CD4-positive, alpha-beta memory T cell (primary cell): ENCODE measurements at places on chromosomes 7 and 10. TPM values are rescaled to one million over a fixed set of nuclear protein-coding genes. Genes with fewer than 3 reads are reported as not detected.
A peak's percentile ranks its signal among the peaks of the same experiment; 100 is the strongest.

DNA sequence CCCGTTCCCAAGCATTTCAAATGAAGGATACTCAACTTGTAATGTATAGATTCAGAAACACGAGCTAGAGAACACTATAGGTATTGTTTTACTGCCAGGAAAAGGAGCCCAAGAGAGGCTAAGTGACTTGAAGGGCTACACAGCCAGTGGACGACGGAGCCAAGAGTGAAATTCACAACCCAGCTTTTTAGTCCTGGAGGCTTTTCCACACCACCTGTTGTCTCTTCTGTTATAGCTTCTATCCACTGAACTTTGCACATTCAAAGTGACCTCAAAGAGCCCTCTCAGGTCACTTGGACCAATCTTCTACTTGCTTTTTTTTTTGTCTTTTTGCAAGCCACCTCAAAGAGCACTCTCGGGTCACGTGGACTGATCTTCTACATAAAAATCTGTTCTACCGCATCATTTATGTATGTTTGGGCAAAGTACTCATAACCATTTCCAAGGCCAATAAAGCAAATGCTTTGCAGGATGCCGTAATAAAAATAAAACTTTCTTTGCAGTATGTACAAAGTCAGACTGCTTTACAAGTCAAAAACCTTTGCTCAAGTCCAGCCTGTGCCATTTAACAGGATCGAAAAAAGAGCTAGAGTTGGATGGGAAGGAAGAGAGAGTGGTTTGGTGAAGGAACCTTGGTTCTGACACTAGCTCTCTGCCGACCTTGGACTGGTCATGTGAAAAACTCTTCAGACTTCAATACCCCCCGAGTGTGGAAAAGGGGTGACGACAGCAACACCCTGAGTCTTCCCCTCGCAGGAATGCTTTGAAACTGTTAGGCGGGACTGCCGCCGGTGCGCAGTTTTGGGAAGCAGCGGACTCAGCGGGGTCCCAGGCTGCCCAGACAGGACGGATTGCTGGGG, 821 bp downstream of the SLC35B4 start:
- peak; percentile 3 for DNase-seq

GRCh38 chr10:124595143-124595883, 133.7 kb downstream of the LHPP start:
- no peak for DNase-seq

DNA sequence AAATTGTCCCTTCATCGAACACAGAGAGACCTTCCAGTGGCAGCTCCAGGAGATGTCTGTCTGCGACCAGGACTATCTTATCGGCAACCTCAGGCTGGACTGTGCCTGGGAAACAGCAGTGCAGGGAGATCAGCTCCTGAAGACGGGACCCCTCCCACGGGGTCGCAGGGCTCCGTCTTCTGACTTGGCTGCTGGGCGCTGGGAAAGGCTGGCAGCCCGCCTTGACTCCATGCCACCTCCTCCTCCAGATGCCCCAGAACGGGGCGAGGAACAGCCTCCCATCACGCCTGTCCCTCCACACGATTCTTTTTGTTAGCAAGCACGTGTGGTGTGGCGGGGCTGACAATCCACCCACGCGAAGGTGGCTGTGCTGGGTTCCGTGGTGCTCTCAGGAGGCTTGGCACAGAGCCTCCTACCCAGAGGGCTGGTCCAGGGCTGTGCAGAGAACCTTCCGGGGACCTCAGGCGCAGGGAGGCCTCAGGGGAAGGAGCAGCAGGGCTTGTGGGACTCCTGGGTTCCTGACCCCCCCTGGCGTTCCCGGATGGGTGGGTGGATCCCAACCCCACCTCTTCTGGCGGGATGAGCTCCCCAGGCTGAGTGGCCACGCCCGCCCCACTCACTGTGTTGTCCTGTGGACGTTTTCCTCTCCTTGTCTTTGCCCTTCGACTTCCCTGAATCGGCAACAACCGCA, 47.6 kb upstream of the NKX6-2 start:
- no peak for DNase-seq

MYH16 gene
- total RNA-seq, result not detected

TMEM60 gene
- 18.3 TPM for total RNA-seq

GRCh38 chr10:5260828-5261227, 64.2 kb downstream of the AKR1C4 start:
- no peak for DNase-seq

LEP gene
- not detected for total RNA-seq

AFAP1L2 gene
- total RNA-seq, result 4.3 TPM

DNA sequence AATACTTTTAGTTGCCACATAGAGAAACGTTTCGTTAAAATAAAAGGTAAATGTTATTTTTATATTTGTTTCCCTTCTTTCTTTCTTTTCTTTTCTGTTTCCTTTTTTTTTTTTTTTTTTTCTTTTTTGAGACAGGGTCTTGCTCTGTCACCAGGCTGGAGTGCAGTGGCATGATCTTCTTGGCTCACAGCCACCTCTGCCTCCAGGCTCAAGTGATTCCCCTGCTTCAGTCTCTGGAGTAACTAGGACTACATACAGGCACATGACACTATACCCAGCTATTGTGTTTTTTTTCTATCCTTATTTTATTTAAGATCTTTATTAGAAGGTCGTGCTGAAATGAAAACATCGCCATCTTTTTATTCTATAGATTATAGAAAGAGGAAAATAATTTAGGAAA, 661.8 kb upstream of the MBL2 start:
- no peak for DNase-seq

DNA sequence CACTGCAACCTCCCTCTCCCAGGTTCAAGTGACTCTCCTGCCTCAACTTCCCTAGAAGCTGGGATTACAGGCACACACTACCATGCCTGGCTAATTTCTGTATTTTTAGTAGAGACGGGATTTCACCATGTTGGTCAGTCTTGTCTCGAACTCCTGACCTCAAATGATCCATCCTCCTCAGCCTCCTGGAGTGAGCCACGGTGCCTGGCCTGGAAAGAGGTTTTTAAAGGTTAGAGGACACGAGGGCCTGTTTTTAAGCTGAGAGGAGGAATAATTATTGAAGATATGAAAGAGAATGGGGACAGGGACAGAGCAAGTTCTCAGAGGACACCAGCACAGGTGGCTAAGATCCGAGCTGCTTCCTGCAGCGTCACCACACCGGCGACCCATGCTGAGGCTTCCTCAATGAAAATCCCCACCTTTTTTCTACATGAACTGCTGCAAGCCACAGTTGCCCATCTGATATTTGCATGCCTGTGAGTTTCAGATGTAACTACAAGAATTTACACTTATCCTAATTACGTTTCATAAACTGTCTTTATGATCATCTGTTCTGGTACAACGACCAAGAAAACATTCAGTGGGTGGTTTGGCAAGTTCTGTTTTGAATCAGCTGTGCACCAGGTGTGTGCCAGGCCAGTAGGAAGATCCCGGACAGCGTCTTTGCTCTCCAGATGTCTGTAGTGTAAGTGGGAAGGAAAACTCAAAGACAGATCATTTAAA, 76.0 kb downstream of the HIP1 start:
- no peak for DNase-seq

CADPS2 gene
- total RNA-seq, result not detected

DNA sequence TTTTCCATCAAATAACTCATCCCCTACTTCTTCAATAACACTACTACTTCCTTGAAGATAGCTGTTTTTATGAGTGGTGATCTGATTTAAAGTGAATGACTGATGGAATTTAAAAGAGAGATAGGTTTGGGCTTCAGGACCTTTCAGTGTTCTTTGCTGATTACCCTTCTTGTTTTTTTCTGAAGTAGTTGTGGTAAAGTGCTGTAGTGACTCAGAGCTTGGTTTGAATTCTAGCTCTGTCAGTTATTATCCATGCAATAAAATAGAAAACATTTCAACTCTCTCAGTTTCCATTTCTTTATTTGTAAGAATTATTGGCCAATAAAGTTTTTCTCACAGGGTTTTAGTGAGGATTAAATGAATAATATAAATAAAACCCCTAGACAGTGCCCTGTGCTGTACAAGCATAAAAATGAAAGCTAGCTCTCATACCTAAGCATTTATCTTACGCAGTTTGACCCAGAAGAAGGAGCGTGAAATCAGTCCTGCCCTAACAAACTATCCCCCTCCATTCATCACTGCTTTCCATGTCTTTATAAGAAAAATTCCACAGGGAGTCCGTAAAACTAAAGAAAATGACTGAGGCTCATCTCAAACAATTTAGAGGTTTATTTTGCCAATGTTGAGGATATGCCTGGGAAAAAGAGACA, 25.1 kb upstream of the AKAP9 start:
- no peak for DNase-seq

PRPS1L1 gene
- total RNA-seq, result not detected

TRIM4 gene
- 69.0 TPM for total RNA-seq

- DNase-seq, result no peak
Measured at GRCh38 chr7:99731638-99732374, 3.2 kb downstream of the CYP3A7 start.

DNA sequence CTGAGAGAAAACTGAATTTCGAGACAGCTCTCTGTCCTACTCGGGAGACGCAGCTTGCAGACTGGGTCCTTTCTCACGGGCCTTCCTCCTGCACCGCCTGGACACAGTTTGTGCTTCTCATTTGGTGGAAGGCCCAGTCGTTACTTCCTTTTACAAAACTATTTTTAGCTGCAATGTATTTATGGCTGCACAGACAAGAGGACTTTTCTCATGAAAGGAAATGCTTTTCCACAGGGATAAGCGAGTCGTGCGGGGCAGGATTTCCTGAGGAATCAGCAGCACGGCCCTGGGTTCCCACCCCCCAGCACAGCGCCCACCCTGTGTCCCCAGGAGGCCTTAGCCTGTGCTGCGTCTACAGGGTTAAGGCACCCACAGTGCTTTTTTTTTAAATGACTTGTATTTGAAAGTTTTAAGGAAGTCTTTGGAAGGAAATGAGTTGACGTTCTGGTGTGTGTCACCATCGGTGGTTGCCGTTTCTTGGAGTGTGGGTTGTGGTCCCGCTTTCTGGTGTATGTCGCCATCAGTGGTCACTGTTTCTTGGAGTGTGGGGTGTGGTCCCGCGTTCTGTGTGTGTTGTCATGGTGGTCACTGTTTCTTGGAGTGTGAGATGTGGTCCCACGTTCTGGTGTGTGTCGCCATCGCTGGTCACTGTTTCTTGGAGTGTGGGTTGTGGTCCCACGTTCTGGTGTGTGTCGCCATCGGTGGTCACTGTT, 50.9 kb downstream of the INPP5A start:
- DNase-seq, result no peak

GRCh38 chr7:4786015-4786414, 10.6 kb downstream of the AP5Z1 start:
- no peak for DNase-seq

DNA sequence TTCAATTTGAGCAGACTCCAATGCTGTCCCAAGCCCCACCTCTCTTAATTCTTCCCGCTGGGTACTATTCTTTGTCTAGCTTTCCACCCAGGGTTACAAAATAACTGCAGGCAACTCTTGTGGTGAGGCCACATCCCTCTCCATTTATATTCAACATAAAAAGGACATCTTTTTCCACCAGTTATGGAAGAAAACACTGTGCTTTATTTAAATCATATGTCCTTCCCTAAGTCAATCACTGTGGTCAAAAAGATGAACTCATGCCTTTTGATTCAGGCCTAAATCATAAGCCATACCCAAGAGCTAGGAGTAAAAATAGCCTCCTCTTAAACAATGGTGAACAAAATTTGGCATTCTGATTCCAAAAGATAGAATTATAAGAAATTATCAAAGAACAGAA, 386.0 kb downstream of the SEMA3D start:
- DNase-seq, result no peak

DNA sequence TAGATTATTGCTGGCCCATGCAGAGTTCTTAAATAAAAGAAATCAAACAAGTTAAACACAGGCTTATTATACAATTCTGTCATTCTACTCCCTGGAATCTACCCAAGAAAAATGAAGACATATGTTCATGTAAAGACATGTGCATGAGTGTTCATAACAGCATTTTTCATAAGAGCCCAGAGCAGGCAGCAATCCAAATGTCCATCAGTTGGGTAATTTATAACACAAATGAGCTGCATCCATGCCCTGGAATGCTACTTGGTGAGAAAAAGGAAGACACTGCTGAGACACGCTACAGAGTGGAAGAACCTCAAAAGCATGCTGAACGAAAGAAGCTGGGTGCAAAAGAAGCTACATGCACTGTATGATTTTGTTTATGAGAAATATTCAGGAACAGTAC, 342.6 kb downstream of the TCERG1L start:
- no peak for DNase-seq

MSS51 gene
- 6.2 TPM for total RNA-seq

DNA sequence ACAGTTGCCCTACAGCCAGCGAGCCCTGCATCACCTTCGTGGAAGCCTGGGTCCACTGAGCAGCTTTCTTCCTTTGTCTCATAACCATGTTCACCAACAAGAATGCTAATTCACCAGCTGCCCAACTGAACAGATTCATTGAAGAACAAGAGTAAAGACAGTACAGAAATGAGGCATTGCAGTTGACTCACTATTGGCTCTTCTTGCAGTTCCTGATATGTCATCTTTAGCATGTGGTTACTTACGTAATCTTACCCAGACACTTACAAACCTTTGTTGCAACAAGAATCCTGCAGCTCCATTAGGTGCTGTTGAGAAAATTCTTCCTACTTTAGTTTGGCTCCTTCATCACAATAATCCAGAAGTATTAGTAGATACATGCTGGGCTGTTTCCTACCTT, 174.0 kb upstream of the TPK1 start:
- DNase-seq, result no peak

GRCh38 chr7:95478272-95479037, 7.3 kb upstream of the ASB4 start:
- DNase-seq, result no peak

DNA sequence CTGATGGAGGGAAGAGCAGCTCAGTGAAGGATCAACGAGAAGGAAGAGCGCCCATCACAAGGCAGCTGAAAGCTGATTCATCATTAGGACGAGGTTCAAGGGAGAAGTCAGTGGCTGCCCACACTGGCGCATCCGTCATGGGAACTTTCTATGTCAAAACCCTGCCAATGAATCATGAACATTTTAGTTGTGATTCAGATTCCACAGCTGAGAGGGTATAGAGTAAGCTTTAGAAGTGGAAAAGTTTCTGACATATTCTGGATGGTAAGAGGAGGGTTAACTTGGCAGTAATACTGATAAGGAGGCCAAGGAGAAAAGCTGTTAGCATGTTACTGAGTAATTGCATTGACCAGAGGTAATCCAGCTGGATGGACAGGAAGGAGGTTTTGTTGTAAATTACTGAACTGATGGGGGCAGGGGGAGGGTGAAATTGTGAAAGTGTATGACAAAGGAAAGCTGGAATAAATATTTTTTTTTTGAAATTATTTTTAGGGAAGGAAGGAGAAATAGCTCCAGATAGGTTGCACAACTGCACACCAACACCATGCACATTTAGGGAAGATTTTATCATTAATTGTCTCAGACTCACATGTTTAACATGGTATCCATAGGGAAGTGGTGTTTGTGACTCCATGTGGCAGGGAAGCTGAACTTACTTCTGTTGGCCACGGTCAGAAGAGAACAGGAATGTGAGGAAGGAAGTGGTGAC, 78.3 kb upstream of the NRP1 start:
- DNase-seq, result no peak

BCAP29 gene
- total RNA-seq, result 17.0 TPM

GPAM gene
- 8.8 TPM for total RNA-seq

GRCh38 chr7:50147951-50148808, 55.1 kb upstream of the ZPBP start:
- DNase-seq, result peak; percentile 61

DNA sequence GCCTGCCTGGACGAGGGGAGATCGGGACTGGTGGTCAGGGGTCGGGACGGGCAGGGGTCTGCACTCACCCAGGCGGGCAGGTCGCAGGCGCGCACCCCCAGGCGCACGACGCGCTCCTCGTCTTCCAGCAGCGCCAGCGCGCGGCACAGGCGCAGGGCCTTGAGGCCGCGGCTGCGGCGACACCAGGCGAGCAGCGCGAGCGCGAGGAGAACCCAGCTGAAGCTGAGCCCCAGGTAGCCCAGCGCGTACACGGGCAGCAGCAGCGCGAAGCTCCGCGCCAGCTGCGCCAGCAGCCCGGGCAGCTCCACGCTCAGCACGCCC, 328 bp downstream of the ESYT2 start:
- DNase-seq, result no peak
